ENCODE measurements at places on chromosomes 2 and 18.

- H3K27me3 ChIP-seq = no peaks in the 10 kb centered on the region
- H3K4me3 ChIP-seq = no peak overlapping the region
- H3K36me3 ChIP-seq = no peaks in the 10 kb centered on the region
- no peak overlapping the region for H3K27ac ChIP-seq
- DNase-seq = no peak
- no peaks in the 10 kb centered on the region for H3K4me1 ChIP-seq
Measured at GRCh38 chr2:67782443-67782842, 280.4 kb downstream of the C1D start.

DNA sequence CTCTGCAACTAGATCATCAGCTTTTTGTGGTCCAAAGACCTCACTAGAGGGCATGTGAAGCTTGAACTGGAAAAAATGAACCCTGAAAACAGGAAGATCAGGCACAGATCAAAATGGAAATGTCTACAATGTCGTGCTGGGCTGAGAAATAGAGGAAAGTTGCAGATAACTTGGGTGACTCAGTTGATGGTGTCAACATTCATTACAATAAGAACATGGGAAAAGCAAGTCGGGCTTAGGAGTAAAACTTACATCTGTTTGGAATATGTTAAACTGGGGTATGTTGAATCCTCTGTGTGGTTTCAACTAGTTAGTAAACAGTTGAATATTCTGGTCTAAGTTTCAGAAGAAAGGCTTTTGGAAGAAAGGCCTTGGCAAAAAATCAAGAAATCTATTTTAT, 940.4 kb downstream of the ERBB4 start:
- H3K27me3 ChIP-seq = no peaks in the 10 kb centered on the region
- H3K27ac ChIP-seq = no peak overlapping the region
- H3K36me3 ChIP-seq = no peaks in the 10 kb centered on the region
- no peak for DNase-seq

DNA sequence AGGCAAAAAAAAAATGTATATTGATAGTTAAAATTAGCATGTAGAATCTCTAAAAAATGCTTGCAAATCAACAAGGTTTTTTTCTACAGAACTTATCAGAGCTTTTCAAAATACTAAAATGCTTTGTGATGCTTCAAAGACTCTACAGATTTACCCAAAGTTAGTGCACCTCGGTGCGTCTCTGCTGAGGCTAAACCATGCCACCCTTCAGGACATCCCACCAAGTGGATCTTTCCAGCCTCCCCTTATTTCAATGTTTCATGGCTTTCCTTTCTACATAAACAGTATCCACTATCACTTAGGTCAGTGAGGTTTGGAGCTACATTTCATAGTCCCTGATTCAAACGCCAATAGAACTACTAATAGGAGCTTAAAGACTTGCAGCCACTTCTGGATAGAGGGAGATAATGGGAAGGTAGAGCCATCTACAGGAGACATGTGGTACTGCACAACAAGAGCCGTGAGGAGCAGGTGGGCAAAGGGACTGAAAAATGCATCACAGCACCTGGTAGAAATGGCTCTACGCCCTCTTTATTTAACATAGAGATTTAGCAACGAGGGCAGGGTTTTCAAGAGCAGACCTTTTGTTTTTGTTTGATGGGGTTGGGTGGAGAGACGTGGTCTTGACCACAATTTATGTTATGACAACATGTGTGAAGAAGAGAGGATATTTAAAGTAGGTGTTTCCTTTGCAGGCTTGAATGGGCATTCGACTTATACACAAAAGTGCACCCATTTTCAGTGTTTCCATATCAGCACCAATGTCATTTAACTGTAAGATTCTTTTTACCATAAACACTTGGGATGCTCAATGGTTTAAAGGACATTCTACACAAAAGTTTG, 56.1 kb upstream of the SLC35G4 start:
- H3K36me3 ChIP-seq = no peaks in the 10 kb centered on the region
- H3K27ac ChIP-seq = no peak overlapping the region
- peaks cover 12% of the 10 kb centered on the region for H3K27me3 ChIP-seq
- peak; percentile 50 for DNase-seq

GRCh38 chr2:1670636-1671035, 73.7 kb downstream of the PXDN start:
- no peaks in the 10 kb centered on the region for H3K36me3 ChIP-seq
- H3K4me3 ChIP-seq = no peak overlapping the region
- no peaks in the 10 kb centered on the region for H3K27me3 ChIP-seq
- H3K4me1 ChIP-seq = no peaks in the 10 kb centered on the region
- no peak overlapping the region for H3K27ac ChIP-seq

- H3K36me3 ChIP-seq = no peaks in the 10 kb centered on the region
- no peaks in the 10 kb centered on the region for H3K27me3 ChIP-seq
- H3K27ac ChIP-seq = no peak overlapping the region
Measured at GRCh38 chr18:55384551-55385275, 203.3 kb downstream of the TCF4 start.

DNA sequence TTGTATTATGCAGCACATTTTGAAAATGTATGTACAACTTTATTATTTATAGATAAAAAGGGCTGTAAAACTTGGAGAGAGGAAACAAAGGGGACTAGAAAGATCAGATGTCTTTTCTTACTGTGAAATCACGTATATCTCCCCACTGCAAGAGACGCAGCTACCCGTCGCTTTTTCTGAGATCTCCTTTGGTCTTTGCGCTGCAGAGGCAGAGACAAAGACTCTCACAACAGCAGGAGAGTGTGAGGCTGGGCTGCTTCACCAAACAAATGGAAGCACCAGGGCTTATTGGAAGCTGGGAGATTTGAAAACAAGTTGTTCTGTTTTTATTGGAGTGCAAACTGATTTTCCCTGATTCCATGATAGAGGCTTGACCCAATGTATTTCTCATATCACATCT, 129.0 kb upstream of the PARD3B start:
- DNase-seq = no peak
- H3K4me1 ChIP-seq = no peaks in the 10 kb centered on the region
- no peaks in the 10 kb centered on the region for H3K36me3 ChIP-seq
- H3K27me3 ChIP-seq = peaks cover 3% of the 10 kb centered on the region
- H3K4me3 ChIP-seq = no peak overlapping the region

- H3K27ac ChIP-seq = no peak overlapping the region
- no peak overlapping the region for H3K4me3 ChIP-seq
- no peak for DNase-seq
- no peaks in the 10 kb centered on the region for H3K36me3 ChIP-seq
- peaks cover 3% of the 10 kb centered on the region for H3K4me1 ChIP-seq
Measured at GRCh38 chr18:10138719-10139118, 224.9 kb downstream of the VAPA start.

DNA sequence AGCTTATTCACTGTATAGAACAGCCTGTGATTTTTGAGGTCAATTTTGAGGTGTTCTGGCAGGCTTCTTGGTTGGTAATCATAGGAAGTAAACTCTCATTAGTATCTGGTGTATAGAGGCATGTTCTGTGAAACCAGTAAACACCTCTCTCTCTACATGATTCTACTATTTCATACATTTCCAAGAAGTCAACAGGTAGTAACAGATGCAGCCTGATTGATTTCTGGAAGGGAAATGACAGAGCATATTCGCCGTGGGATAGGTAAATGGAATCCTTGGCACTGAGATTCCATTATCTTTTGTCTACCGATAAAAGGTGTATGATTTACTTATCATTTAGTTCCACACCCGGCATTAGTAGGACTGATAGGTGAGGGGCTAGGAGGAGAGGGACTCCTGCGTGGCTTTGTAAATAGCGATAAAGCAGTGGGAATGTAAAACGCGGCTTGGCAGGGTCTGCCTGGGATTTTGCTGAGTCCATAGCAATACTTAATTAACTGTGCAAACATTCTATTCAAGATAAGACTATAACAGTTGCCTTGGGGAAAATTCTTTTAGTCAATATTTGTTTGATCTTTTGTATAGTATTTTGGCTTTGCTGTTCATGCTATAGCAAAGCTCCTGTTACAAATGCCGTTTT, 32.3 kb downstream of the LYPD6B start:
- peaks cover 14% of the 10 kb centered on the region for H3K27me3 ChIP-seq
- H3K4me3 ChIP-seq = no peak overlapping the region
- H3K36me3 ChIP-seq = no peaks in the 10 kb centered on the region
- H3K27ac ChIP-seq = no peak overlapping the region
- no peak for DNase-seq
- H3K4me1 ChIP-seq = peaks cover 17% of the 10 kb centered on the region

DNA sequence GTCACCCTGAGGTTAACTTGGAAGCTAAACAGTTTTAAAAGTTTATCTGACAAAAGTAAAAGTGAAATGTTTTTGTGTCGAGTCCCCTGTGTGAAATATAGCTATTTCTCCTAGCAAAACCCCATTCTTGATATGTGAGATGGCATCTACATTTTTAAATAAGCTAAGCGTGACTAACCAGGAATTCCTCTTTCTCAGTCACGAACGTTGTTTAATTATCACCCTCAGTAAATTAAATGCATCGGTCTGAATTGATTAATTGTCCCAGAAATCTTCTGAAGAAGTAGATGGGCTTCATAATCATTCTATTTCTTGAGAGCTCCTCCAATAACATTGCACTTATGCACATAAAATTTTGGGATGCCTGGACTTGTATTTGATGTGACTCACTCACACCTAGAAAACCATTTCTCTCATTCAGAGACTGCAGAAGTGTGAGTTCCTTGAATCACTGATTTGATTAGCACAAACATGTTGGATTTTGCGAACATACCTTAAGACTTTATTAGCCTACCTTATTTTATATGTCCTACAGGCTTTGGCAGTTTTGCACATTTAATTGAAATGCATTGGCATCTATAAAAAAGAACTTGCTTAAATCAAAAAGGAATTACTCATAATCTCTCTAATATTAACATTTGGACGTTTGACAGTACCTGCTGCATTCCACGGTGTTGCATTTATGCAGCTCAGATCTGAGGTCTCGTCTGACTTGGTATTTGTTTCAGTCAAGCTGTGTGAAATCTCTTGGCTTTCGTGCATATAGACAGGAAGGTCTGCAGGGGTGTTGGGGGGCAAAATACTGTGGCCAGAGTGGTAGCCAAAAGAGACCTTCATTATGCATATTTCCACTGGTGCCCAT, 475.2 kb downstream of the EPHA4 start:
- H3K36me3 ChIP-seq = no peaks in the 10 kb centered on the region
- H3K27me3 ChIP-seq = no peaks in the 10 kb centered on the region
- H3K27ac ChIP-seq = no peak overlapping the region
- H3K4me3 ChIP-seq = no peak overlapping the region
- H3K4me1 ChIP-seq = no peaks in the 10 kb centered on the region

- no peak overlapping the region for H3K27ac ChIP-seq
- no peak overlapping the region for H3K4me3 ChIP-seq
- H3K36me3 ChIP-seq = peaks cover 63% of the 10 kb centered on the region
- H3K27me3 ChIP-seq = no peaks in the 10 kb centered on the region
Measured at GRCh38 chr2:197138506-197138905, 172.1 kb downstream of the ANKRD44 start.
